Stimulated activated CD4-positive, alpha-beta T cell treated with anti-CD3 and anti-CD28 coated beads, Interleukin-4, amount 100 ng/mL, for 4 hours (primary cell): ENCODE measurements at places on chromosomes 7 and 10.

- DNase-seq = no peak
Observed at GRCh38 chr10:109957092-109957797, 33.9 kb upstream of the XPNPEP1 start.

DNA sequence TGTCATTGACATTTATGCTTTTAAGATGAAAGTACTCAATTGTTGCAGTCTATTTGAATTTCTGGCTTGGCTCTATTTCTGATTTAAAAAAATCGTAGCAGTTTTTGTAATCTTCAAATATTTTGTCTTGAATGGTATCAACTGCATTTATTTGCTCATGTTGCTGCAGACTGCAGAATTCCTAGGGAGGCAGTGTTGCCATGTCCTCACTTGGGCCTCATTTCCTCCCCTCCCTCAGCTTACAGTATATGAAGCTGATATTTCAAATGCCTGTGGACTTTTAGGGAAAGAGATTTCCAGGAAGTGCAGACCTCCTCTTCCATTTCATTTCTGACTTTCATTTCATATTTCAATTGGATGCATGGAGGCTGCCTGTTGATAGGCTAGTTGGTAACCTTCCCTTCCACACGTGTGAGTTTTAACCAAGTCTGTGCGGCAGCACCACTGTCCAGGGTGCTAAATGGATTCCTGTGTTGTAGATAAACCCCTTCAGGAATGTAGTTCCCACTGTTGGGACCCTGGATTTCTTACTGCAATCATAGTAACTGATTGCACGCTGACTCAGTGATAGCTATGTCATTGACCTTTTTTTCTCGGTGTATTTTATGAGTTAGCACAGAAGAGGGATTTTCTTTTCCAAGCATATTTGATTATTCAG lies 17.5 kb downstream of the VPS50 start:
- DNase-seq = no peak

DNA sequence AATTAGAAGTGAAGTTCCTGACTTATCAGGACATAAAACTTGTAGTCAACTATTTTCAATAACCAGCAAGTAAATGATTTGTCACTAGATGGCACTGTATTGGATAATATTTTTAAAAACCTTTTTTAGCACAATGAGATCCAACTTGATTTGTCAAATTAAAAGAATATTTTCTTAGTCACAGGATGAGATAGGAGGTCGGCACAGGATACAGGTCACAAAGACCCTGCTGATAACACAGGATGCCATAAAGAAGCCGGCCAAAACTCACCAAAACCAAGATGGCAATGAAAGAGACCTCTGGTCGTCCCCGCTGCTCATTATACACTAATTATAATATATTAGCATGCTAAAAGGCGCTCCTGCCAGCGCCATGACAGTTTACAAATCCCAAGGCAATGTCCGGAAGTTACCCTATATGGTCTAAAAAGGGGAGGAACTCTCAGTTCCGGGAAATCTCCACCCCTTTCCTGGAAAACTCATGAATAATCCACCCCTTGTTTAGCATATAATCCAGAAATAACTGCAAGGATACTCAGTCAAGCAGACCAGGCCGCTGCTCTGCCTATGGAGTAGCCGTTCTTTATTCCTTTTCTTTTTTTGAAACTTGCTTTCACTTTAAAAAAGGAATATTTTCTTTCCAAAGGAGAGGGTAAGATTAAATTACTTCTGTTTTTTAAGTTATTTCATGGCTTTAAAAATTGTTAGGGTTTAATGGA lies 255.7 kb upstream of the MKLN1 start:
- no peak for DNase-seq

DNA sequence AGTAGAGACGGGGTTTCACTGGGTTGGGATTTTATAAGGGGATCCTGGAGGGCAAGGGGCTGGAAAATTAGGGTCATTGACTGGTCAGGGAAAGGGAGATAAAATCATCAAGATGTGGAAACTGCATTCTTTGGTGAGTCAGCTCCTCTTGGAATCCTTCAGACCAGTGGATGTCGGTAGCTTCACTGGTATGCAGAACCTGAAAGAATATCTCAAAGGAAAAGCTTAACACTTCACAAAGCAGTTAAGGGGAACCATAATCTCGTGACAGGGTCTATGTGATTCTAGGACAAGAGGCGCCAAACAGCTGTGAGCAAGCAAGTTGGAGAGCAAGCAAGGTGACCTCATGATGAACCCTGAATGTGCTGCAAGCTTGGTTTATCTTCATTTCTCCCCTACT lies 634.7 kb upstream of the AUTS2 start:
- DNase-seq = no peak

GRCh38 chr7:105816266-105816843 lies 60.0 kb downstream of the ATXN7L1 start:
- DNase-seq = no peak

GRCh38 chr10:61760943-61761824 lies 98.5 kb downstream of the CABCOCO1 start:
- no peak for DNase-seq

DNA sequence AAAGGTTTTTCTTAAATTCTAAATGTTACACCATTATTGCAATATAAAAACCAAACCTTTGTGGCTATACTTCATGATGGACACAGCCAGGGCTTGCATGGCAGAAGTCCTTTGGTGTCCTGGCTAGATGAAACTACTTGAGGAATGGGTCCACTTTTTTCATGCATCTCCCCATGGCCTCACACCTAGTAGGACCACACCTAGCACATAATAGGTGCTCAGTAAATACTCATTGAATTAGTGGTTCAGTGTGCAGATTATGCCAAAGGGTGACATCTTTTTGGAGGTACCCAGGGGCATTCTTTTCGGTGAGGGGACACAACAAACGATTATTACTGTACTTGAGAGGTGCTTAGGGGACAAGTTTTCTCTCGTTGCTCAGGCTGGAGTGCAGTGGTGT lies 20.7 kb upstream of the SRGN start:
- DNase-seq = no peak

- no peak for DNase-seq
Observed at GRCh38 chr10:10132009-10132408, 885.7 kb upstream of the CELF2 start.

- DNase-seq = no peak
Observed at GRCh38 chr10:69573056-69573806, at the start of gene NEUROG3. Gene NEUROG3 (minus strand): TSS chr10:69573422. CDS start chr10:69573043, 379 bp downstream.

DNA sequence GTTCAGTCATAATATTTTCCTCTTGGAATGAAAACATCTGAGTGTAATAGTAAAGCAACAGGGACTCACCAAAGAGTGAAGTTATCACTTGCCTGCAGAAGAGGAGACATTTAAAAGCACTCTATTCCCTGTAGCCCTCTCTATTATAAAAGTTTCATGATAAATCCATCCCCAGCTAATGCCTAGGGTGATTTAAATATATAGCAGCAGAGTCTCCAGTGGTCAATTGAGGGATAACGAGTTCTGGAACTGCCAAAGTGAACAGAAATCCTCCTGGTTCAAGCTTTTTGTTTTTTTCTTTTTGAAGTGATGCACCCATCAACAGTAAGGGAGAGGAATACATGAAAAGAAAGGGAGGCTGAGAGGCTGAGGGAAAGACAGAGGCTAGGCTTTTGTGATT lies 87.3 kb downstream of the EVX1 start:
- no peak for DNase-seq

GRCh38 chr7:149883048-149883438 lies 9.3 kb downstream of the ATP6V0E2 start:
- no peak for DNase-seq

GRCh38 chr7:130337410-130337971 lies 7.1 kb upstream of the CPA5 start:
- DNase-seq = no peak

DNA sequence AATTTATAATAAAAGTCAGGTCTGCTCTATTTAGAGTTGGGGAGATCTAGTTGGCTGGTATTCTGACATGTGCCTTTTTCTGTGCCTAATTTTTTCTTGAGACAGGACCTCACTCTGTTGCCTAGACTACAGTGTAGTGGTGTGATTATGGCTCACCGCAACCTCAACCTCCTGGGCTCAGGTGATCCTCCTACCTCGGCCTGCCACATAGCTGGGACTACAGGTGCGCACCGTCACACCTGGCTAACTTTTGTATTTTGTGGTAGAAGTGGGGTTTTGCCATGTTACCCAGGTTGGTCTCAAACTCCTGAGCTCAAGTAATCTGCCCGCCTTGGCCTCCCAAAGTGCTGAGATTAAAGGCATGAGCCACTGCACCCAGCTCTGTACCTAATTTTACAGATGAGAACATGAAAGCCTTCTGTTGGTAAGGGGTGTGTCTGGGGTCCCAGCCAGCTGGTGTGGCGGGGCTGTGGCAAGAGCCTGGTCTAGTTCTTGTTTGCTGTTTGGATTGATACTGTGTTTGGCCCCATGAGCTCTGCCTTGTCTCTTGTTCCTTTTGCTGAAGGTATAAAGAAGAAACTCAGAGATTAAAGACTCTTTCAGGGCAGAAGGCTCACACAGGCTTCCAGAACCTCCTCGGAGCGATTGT lies 31.4 kb downstream of the POR start:
- DNase-seq = no peak

DNA sequence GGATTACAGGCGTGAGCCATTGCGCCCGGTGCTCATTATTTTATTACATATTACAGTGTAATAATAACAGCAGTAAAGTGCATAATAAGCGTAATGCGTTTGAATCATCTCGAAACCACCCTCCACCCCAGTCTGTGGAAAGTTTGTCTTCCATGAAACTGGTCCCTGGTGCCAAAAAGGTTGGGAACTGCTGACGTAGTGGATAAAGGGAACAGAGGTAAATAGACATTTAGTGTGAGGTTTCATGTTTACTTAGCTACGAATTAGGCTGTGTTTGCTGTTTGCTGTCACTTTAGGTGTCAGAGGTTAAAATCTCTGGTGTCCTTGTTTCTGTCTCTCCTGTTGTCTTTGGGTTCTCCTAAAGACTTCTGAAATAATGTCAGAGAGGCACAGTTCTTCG lies 60.3 kb upstream of the SLC39A12 start:
- DNase-seq = no peak

DNA sequence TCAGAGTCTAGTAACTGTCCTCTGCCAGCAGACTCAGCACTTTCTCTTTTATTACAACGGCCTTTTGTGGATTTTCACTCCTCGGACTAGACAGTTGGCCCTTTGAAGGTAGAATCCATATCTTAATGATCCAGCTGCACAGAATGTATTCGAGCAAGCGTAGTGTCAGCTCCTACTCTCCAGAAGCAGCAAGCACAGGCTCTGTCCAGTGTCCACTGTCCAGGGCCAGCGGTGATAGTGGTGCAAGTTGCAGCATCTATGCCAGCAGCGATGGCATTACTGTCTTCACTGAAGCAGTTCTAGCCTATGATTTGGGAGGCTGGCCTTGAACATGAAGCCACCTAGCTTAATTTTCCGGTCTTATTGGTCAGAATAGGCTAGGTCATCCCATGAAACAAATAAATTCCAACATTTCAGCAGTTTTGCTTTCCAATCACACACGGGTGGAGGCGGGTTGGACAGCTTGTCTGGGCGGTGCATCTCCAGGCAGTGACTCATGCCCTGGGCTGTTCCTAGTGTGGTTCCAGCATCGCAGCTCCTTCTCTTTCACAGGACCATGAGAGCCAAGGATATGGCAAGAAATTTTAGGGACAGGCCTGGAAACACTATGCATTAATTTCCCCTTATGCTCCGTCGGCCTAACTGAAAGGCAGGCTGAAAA lies 108.6 kb upstream of the KCNMA1 start:
- DNase-seq = no peak

DNA sequence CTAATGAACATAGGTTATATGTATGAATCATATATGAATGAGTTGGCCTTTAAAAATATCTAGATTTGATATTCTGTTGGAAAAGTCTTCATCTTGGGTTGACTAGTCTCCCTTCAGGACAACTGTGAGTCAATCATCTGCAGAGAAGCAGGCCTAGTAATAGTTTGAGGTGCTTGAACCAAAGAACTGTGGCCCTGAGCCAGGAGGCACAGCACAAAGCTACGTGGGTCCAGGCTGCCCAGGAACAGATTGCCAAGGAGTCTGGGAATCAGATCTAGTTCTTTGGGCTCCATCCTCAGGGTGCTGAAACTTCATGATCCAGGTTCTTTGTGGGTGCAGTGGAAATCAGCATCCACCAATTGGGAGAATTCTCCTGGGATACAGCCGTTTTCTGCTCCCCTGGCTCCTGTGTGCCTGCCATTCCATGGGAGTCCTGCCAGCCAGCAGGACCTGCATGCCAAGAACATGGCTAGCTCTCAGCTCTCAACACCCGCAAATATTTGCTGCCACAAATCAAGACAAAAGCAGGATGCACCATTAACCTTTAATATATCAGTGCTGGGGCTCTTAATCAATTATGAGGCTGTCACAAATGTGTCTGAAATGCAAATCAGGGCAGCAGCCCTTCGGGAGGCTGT lies 709.0 kb downstream of the GRID1 start:
- no peak for DNase-seq

- no peak for DNase-seq
Observed at GRCh38 chr7:897771-898376, 21.5 kb downstream of the GET4 start.

GRCh38 chr10:20858292-20859124 lies 38.6 kb downstream of the NEBL start:
- DNase-seq = no peak

DNA sequence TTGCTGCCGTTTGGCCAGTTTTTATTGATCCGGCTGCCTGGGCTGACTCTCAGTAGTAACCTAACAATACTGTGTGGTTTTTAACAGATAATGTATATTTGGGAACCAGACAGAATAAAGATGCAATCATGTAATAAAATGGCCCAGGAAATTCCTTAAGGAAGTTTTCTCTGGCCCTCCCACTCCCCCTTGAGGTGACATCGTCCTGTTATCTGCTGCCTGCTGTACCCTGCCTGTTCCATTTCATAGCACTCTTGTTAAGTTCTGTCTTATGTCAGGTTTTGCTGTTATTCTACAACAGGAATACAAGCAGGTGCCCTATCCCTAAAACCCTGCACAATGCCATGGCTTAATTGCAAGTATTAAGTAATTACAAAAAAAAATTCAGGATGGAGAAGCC lies 12.5 kb downstream of the ITGB8 start:
- no peak for DNase-seq

GRCh38 chr7:676972-677385 lies 49.5 kb upstream of the DNAAF5 start:
- DNase-seq = no peak

GRCh38 chr10:89069589-89069988 lies 79.0 kb downstream of the FAS start:
- DNase-seq = no peak

DNA sequence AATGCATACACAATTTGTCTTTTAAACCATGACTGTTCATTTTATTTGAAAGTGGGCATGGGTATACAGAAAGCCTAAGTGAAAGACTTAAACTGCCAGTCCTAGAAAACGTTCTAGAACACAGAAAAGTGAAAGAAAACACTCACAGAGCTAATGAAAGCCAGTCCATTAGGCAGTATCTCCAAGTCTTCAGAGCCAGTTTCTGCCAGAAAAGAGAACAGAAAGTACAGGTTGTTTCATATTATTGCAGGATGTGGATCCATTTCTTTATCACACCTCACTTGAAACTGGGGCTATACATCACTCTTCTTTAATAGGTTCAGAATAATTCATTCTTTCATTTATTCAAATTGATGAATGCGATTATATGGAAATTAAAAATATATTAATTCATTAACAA lies 7.7 kb downstream of the PON1 start:
- no peak for DNase-seq

DNA sequence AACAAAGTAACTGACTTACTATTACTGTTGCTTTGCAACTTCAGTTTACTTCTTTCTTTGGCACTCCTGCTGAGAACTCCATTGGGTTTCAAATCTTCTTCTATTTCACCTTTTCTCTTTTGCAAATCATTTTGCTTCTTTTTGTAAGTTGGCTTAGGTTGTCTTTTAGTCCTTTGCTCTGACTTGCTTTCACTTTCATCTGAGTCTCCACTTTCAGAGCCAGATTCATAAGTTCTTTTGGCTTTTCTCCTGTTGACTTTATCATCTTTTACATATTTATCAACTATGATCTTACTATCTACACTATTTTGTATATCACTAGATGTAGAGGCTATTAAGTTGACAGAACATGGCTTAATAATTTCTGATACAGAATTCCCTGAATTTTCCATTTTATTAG lies 73.4 kb downstream of the NRBF2 start:
- DNase-seq = no peak
